Iris pigment epithelial cell (primary cell): ENCODE measurements at places on chromosomes 13 and 19.

- DNase-seq, result no peak
Measured at GRCh38 chr13:101978552-101979315, 423.1 kb downstream of the FGF14 start.

- DNase-seq, result peak; percentile 63
Measured at GRCh38 chr13:51797664-51798488, 6.1 kb downstream of the DHRS12 start.

GRCh38 chr13:68982961-68983619, 1124.5 kb upstream of the ATXN8OS start:
- no peak for DNase-seq

GRCh38 chr19:29040951-29041350, 172.0 kb downstream of the UQCRFS1 start:
- DNase-seq, result no peak

DNA sequence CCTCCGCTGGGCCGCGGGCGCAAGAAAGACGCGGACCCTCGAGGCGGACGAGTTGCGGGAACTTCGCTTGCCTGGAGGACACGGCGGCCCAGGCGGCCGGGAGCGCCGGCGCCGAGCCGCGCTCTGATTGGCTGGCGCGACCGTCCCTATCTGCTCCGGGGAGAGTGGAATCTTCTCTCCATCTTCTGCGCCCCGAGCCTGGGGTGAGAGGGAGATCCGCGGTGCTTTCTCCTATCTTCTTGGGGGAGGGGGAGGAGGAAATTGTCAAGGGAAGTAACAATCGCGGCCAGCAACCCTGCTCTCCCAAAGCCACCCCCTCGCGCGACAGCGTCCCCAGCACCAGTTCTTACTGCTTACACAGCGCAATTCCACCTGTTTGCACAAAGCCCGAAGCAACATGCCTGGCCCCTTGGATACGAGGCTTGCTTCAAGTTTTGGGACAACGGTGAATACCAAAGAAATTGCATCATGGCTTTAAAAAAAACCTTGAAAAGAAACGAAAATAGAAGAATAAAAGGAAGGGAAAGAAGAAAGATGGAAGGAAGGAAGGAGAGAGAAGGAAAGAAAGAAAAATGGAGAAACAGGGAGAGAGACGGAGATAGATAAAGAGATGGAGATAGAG, 4.8 kb downstream of the SOX21 start:
- DNase-seq, result no peak

DNA sequence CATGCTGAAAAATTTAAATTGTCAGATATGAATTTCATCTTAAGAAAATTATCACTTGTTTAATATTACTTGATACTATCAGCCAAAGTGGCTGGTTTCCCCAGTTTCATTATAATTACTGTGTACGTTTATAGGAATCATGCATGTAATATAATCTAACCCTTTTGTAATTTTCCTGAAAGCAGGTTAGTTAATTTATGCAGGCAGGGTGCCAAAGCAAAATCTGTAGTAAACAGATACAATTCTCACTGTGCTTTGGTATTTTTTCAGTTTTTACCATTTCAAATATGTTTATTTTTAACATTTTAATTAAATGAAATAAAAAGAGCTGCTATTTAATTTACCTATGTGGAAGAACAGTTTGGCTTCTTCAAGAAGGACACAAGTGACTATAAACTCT, 1227.5 kb upstream of the MIR17HG start:
- no peak for DNase-seq

DNA sequence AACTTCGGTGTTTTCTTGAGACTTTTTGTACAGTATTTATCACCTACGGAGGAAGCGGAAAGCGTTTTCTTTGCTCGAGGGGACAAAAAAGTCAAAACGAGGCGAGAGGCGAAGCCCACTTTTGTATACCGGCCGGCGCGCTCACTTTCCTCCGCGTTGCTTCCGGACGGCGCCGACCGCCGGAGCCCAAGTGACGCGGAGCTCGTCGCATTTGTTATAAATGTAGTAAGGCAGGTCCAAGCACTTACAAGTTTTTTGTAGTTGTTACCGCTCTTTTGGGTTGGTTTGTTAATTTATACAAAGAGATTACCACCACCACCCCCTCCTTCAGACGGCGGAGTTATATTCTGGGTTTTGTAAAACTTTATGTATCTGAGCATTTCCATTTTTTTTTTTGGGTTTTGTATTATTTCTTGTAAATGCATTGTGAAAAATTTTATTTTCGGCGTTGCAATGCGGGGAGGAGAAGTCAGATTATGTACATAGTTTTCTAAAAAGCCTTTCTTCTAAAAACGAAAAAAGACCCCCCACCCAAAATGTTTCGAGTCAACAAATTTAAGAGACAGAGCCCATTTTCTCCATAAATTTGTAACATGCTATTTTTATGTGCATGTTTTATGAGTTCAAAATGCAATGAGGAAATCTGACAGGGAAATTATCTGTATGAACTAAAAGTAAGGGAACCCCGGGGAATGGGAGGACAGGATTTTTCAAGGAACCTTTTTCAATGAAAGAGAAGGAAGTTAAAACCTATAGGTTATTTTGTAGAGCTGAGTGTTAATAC, 2.3 kb downstream of the SOX1 start:
- no peak for DNase-seq

DNA sequence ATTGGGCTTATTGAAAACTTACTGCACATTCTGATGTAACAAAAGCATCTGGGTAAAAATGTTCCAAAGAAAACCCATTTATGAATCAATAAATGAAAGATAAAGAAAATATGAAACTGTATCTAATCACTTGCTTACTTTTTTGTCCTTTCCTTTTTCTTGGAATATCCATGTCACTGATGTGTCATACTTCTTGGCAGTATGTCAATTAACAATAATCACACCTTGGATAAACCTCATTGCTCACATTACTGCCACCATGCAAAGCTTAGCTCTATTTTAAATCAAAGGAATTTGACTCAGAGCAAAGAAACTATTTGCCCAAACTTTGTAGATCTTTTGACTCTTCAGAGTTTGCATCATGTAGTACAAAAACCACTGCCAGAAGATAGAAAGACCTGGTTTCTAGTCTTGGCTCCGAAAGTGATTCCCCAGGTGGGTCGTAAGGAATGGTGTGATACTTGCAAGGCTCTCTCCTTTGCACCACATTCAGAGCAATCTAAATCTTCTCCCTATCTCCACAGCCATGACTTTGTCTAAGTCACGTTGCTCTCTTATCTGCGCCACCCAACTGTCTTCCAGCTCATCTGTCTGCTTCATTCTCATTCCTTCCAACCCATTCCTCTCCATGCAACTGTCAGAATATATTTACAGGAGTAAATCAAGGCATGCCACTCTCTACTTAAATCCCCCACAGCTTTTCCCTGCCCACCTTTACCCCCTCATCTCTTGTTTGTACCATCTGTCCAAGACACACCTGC, 311.9 kb downstream of the COG6 start:
- no peak for DNase-seq

DNA sequence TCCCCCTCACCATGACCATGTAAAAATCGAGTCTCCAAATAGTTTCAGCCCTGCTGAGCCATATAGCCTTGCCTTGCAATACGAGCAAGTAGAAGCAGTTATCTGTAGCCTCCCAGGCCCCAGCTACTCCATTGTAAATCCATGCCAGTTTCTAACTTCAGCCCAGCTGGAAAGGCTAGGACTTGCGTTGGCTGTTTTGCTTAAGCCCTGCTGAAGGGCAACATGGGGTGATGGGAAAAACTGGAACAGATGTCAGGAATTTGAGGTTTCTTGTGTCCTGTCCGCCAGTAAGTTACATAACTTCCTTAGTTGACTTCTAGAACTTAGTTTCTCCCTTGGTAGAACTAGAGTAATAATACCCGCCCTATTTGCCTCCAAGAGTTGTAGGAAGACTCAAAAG, 216.0 kb upstream of the SERP2 start:
- DNase-seq, result no peak

DNA sequence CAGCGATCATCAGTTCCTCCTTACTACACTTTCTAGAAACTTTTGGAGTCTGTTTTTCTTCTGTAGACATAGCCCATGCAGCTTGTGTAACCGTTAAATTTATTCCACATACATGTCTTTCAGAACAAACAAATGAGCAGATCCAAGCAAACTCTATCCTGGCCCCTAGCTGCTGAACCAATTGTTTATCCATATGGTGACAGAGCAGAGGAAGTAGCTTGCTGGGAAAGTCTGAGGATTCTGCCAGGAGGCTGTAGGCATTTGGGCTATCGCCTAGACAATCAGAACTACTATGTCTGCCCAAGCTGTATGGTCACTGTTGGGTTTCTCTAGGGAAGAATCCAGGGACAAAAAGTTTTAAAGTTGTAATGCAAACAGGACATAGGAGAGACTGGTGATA, 343.7 kb downstream of the SPRY2 start:
- no peak for DNase-seq
